ENCODE measurements at places on chromosomes 11 and 22.

GRCh38 chr11:111633756-111634362 lies 31.6 kb downstream of the SIK2 start:
- no peak for DNase-seq

DNA sequence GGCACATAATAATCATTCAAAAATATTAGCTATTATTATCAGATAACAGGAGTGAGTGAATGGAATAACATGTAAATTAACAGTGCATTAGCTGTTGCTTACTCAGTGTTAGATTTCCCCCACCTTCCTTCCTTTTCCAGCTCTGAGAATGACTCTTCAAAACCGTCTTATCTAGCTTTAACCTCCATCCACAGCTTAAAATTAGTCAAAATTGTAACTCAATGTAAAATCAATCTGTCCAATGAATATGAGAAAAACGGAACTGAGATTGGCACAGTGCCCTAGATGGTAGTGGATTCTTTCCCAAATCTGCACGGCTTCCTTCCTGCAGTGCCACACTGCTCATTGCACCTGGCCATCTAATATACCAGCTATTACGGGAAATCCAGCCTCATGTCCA lies 156.8 kb upstream of the BDNF start:
- DNase-seq, result no peak

GRCh38 chr22:23263651-23264555 lies 83.6 kb downstream of the BCR start:
- peak; percentile 74 for DNase-seq

GRCh38 chr11:23653071-23653675 lies 792.9 kb upstream of the CCDC179 start:
- DNase-seq, result no peak

- DNase-seq, result peak; percentile 71
Measured at GRCh38 chr22:36435516-36436415, 45.7 kb downstream of the TXN2 start.

GRCh38 chr11:36443661-36444060 lies 66.4 kb downstream of the TRAF6 start:
- DNase-seq, result no peak

- no peak for DNase-seq
Measured at GRCh38 chr11:114073007-114073827, 13.7 kb downstream of the ZBTB16 start.

GRCh38 chr11:133966172-133966651 lies 9.4 kb upstream of the IGSF9B start:
- no peak for DNase-seq

GRCh38 chr11:75815345-75816168 lies 547 bp downstream of the UVRAG start:
- DNase-seq, result peak; percentile 42

GRCh38 chr11:15645201-15645600 lies 530.5 kb downstream of the INSC start:
- no peak for DNase-seq

- no peak for DNase-seq
Measured at GRCh38 chr22:48864748-48865147, 962.9 kb downstream of the BRD1 start.

GRCh38 chr11:20873054-20873453 lies 203.7 kb downstream of the NELL1 start:
- no peak for DNase-seq
